ENCODE measurements at places on chromosomes 4 and X. TPM values are rescaled to one million over a fixed set of nuclear protein-coding genes. Genes with fewer than 3 reads are reported as not detected.

Gene RTL3
- total RNA-seq, result 6.9 TPM

DNA sequence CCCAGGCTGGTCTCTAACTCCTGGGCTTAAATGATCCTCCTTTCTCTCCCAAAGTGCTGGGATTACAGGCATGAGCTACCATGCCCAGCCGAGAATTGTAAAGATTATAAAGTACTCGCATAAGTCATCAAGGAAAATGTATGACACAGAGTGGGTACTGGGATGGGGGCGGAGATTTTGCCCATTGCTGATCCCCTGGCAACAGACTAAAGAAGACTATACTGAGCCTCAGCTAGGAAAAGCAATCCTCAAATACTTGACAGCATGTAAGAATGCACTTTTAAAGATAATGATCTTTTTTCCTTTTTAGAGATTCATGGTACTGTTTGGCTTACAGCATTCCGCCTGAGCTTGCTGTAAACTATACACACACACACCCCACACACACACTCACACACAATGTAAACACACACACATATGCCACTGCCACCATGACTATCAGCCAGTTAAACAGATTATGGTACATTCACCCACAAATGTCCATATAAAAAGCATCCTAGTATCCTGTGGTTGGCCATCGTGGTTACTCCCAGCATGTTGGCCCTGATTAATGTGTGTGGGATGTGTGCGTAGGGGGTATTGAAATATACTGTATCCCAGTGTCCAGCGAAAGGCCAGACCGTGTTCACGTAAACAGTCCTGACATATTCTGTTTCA is 113.0 kb downstream of the AMELX start:
- DNase-seq, result no peak

- no peak for DNase-seq
These were observed 4.5 kb upstream of the FGF16 start for GRCh38 chrX:77442728-77443127.

DNA sequence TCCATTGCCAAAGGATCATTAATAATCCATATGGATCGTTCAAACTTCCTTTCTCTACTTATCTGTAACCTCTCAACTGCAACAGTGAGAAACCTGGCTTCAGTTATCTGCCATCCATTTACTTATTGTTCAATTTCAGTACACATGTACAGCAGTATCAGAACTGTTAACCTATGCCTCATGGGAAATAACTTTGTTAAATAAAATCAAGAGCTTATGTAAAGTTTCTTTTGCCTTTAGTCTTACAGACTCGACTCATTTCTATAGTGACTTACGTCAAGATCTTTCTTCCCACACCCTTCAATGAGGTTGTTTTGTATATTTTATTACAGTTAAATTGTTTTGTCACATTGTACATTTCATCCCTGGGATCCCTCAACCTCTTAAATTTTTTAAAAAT is 11.4 kb downstream of the UBQLN2 start:
- DNase-seq, result no peak

DNA sequence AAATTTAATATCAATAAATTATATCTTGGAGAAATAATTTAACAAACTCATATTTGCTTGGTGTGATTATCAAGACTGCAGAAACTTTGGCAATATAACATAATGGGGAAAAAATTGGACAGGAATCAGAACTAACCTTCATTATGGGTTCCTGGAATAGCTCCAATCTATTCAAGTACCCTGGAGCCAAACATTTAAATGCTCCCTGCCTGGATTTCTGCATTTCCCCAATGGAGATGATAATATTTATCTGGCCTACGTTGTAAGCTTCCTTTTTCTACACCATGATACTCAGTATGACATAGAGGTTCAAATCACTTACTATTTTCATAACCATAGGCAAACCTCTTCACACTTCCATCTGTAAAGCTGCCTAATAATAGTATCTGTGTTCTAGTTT is 326.8 kb downstream of the TRIML1 start:
- DNase-seq, result no peak

- no peak for DNase-seq
These were observed 1382.7 kb downstream of the PCDH7 start for GRCh38 chr4:32102896-32103295.

- DNase-seq, result no peak
These were observed 63.8 kb downstream of the DLG3 start for GRCh38 chrX:70508296-70508911.

DNA sequence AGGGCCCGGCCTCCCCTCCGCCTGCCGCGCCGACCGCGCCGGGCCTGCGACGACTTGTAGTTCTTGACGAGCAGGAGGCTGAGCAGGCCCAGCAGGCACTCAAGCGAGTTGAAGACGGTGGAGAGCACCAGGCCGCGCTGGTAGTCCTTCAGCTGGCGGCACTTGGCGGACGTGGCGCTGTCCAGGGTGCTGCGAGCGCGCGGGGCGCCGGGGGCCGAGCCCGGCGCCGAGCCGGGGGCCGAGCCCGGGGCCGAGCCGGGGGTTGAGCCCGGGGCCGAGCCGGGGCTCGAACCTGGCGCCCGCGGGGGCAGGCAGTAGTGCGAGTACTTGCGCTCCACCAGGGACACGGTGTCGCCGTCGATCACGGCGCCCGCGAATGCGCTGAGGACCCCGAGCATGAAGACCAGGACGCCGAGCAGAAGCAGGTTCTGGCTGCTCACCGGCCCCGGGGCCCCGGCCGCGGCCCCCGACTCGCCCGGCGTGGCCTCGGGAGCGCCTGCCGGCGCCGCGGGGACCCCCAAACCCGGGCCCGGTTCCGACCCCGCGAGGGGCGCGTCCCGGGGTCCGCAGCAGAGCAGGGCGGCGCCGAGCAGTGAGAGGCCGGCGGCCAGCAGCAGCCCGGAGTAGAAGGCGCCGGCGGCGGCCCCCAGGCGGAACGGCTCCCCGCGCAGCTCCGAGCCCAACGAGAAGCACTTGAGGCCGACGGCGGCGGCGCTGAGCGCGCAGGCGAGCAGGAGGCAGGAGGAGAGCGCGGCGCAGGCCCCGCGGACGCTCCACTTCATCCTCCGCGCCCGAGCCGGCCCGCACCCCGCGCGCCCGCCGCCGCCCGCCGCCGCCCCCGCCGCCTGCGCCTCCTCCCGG is 584 bp downstream of the TMEM271 start:
- DNase-seq, result no peak

Gene ART3
- total RNA-seq, result 0.68 TPM

GRCh38 chrX:154469880-154470279 is 9.2 kb downstream of the LAGE3 start:
- DNase-seq, result no peak

DNA sequence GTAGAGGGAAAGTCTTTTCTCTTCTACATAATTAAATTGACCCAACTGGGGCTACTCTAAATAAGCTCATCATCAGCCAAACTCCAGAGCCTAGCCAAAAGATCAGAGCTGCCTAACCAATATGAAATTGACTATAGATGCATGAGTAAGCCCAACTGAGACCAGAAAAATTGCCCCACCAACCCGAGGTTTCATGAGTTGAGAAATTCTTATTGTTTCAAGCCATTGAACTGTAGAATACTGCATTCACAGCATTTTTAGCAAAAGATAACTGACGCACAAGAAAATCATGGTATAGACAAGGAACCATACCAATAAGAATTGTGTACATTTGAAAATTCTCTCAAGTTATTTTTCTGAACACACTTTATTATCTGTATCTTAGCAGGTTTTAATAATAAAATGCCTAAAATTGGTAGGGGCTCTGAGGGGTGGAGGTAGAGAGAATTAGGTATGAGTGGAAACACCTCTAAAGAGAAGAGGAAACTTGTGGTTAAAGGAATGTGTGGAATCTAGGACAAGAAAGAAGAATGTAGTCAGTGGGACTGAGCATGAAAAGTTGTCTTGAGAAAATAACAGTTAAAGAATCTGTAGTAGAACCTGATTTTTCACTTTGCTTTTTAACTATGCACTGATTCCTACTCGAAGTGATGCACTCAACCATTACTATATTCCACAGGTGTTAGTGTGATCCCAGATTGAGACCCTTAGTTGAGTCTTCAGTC is 200.9 kb upstream of the PPP1R2C start:
- no peak for DNase-seq

GRCh38 chr4:168797194-168797593 is 212.9 kb downstream of the CBR4 start:
- no peak for DNase-seq

DNA sequence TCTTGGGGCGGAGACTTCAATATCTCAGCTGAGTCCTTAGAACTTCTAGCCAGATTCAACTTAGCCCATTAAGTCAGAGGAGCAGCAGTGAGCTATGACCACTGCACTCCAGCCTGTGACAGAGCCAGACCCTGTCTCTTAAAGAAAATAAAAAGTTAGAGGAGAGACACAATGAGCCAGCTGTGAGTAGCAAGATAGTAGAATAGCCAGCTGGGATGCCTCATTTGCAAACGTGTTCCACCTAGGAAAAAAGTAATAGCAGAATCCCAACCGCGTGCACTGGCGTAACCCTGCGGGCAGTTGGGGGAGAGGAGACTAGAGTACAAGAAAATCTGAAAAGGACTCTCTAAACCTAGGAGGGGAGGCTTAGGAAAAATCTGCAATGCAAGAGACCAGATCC is 133.2 kb upstream of the ANXA3 start:
- no peak for DNase-seq

DNA sequence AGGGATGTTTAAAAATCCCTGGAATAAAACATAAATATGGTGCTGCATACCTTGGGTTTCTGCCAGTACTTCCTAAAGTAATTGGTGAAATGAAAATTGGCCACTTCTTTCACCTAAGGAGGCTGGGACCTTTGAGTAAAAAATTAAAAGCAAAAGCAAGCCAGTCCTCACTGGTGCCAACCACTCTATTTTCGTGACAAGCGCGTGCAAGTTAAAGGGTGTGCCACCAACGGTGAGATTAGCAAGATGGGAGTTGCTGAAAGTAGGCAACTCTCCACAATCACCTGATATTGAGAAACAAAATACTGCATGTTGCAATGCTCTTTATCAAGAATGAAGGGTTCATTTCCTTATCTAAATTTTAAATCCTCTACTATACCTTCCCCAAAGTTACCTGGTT is 19.7 kb upstream of the RTL9 start:
- DNase-seq, result no peak

DNA sequence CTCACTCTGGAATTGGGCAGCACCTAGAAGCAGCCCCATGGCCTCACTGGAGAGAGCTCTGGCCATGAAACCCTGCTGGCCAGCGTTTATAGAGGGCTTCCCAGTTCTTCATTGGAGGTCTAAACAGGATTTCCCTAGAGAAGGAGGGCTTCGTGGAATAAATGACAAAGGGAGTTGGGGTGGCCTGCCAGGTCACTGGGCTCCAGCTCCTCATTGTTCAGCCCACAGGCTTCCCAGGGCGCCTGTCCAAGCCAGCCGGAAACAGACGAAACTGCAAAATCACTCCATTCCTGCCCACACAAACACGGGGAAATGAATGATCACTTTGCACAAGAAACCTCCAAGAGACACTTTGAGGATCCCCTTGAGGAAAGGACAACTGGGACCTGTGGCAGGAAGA is 189.7 kb downstream of the TSPAN5 start:
- DNase-seq, result no peak

DNA sequence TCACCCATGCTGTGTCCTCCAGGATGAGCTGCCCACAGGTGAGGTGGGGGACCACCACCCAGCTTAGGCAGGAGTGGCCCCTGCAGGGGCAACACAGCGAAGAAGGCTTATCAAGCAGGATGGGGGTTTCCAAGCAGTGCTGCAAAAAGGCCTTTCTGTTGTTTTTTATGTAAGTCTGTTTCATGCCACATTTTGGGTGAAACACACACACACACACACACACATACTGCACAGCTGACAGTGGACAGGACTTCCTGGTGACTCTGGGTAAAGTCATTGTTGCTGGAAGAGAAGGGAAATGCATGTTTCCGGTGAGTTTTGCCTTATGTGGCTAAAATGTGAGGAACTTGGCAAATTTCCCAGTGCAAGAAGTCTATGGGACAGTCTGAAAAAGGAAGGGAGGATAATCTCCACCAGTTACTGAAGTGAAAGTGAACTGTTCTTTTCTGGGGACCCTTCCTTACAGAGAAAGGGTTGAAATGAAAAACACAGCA is 119.2 kb downstream of the IRF2 start:
- DNase-seq, result no peak

Gene DOK7
- 3.3 TPM for total RNA-seq

GRCh38 chrX:66021401-66021764 is 18.5 kb downstream of the VSIG4 start:
- no peak for DNase-seq

Gene FHL1
- 875 TPM for total RNA-seq

DNA sequence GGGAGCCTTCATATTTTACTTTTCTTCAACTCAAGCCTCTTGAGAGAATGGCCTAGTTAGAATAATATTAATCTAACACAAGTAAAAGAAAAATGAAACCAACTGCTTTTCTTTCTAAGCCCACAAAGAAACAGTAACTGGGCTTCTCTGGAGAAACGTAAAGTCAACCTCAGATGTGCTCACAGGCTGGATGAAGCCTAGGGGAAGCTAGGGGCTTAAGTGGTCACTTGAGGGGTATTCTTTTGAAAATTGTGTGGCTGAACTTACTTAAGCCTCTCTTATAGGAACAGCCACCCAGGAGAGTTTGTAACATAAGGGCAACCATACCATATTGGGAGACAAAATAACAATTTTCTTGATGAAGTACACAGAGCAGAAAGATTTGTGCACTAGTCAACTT is 279.0 kb downstream of the SPRY1 start:
- no peak for DNase-seq

DNA sequence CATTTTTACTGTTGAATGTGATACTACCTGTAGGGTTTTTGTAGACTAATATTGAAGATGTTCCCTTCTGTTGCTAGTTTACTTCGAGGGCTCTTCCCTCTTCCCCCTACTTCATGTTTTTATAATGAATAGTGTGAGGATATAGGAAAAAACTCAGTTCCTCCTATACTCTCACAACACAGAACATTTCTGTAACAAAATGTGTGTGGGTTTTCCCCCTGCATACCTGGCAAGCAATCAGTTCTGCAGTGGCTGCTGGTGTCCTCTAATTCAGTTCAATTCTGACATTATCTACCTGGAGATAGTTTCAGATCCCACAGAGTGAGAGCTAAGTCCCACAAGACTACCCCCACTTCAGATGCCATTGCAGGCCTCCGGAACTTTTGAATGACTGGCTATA is 107.9 kb downstream of the KDM6A start:
- DNase-seq, result no peak

DNA sequence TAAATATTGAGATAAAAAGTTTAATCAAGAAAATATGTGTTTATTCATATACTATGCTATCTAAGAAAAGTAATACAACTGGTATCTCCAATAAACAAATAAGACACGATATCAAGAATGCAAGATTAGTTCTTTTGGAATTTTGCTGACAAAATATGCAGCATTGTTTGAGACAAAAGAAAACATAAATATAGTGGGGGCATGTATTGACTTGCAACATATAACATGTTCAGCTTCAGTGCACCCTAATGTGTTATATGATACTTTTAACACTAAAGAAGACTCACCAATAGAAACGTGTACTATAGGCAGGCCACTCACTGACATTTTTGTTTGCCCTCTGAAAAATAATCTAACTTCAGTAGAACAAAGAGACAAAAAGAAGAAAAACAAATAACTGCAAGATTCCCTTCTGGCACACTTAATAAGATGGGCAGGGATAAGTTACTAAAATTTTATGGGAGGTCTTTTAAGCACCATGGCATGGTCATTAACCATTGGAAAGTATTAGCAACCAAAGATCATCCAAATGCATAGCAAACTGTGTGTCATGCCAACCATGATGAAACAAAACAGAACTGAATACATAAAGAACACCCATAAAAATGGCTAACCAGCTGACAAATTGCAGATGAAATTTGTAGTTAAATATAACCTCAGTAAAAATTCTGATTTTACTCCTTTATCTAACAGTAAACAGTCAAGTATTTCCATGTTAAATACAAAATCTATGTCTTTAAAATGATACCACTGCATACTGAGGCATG is 447.9 kb upstream of the FAM241A start:
- DNase-seq, result no peak

All from aorta (tissue), 5 donors.